Frontal cortex (tissue), 4 donors: ENCODE measurements at places on chromosomes 1 and 21.

DNA sequence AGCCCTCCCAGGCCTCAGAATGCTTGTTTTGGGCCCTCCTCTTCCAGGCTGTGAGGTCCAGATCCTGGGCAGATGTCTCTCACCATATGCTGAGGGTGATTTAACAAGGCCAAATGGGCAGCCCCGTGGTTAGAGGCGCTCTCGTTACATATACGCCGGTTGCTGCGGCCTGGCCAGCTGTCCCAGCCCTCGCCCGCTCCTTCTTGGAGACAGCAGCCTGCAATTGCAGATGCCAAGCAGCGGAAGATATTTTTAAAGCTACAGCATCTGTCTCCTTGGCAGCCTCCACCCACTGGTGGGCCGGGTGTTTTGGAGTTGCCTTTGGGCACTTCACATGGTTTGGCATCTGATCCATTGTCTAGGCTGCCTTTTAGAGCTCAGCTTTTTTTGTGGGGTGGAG is 178.8 kb upstream of the NFIA start:
- no peak for DNase-seq

DNA sequence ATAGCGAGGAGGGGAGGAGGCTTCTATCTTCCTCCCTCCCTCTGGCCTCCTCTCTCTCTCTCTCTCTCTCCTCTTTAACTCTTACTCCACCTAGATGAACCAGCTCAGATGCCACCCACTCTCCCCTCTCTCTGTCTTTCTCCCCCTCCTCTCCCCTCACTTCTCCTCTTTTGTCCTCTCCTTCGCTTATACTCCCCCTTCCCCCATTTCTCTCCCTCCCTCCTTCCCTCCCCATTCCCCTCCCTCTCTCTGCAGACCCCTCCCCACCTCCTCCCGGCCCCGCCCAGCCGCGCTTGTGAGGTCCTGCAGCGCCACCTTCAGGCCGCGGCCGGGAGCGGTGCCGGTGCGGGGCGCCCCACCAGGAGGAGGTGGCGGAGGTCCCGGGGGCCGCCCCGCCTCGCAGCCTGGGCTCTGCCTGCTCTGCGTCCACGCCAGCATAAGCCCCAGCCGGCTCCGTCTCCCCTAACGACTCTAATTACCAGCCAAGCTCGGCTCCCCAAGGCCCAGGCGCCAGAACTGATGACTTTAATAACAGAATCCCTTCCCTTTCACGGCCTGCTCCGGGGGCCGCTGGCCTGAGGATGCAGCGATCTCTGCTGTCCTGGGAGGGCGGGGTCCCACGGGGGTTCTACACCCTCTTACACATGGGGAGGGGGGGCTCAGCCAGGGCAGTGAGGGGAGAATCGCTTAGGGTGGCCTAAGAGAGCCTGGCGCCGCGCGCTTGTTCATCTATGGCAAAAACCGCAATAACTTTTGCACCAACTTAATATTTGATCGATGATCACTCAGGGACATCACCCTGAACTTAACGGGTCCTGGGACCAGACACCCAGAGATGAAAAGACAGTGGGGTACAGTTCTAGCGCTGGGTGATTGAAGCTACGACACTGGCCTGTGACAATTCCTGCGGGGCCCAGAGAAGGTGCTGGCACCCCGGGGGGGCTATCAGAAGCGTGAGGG is 637.3 kb downstream of the MATN1 start:
- peak; percentile 41 for DNase-seq

GRCh38 chr1:25245393-25245792 is 1.9 kb downstream of the RSRP1 start:
- DNase-seq: no peak

- DNase-seq: peak; percentile 58
Observed at GRCh38 chr1:1889847-1890505, 911 bp downstream of the GNB1 start.

DNA sequence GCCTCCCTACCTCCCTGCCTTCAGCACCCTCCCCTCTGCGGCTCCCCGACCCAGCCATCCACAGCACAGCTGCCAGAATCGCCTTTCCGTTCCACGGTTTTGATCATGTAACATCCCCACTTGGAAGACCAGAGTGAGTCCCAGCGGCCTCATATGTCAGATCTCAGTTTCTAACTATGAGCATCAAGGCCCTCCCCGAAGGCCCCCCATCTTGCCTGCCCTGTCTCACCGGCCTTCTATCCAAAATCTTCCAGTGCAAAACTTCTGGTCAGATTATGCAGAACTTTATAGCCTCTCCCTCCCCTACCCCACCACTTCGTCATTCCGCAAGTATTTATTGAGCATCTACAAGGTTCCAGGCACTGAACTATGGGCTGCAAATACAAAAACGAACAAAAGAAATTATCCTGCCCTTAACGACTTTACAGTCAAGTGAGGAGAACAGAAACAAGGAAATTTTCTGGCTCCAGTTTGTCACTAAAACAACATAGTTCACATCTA is 20.3 kb upstream of the LMX1A start:
- no peak for DNase-seq

GRCh38 chr1:93177991-93178390 is 2.2 kb downstream of the TMED5 start:
- no peak for DNase-seq

DNA sequence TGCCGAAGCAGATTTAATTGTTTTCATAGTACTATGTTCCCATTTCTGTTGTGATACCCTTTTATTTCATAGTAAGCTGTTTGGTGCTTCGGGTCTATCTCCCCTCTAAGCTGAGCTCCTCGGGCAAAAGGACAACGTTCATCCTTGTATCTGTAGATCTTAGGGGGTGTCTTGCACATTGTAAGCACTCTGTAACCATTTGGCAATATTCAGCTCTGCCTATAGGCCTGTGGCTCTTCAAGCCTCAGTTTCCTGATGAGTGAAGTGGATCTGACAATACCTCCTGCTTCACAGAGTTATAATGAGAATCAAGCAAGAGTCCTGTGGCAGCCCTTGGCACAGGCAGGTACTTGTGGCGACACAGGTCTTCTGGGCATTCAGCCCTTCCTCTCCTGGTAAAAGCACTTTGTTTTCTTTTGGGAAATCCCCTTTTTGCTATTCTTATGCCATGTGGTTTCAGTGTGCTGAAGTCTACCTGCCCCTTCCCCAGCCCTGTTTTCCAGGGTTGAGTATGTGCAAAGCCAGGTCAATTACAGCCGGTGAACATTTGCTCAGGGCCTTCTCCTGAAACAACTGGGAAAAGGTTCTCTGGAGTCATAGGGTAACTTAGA is 8.5 kb upstream of the EXO1 start:
- no peak for DNase-seq

GRCh38 chr1:79388694-79389361 is 382.3 kb upstream of the ADGRL4 start:
- no peak for DNase-seq

DNA sequence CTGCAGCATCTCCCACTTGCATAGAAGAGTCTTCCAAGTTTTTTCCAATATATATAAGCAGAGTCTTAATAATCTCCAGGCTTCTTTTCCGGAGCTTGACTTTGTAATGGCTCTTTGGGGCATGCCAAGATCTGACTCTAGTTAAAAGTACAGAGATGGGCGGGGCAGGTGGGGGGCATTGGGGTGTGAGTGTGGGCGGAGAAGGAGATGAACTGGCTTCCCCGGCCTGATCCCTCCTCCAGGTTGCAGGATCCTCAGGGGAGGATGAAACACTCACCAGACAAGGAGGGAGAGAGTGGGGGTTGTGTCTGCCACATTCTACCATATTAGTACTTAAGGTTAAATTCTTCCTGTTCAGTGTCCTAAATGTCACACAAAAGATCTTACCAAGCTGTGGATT is 23.0 kb downstream of the S100A10 start:
- DNase-seq: no peak

DNA sequence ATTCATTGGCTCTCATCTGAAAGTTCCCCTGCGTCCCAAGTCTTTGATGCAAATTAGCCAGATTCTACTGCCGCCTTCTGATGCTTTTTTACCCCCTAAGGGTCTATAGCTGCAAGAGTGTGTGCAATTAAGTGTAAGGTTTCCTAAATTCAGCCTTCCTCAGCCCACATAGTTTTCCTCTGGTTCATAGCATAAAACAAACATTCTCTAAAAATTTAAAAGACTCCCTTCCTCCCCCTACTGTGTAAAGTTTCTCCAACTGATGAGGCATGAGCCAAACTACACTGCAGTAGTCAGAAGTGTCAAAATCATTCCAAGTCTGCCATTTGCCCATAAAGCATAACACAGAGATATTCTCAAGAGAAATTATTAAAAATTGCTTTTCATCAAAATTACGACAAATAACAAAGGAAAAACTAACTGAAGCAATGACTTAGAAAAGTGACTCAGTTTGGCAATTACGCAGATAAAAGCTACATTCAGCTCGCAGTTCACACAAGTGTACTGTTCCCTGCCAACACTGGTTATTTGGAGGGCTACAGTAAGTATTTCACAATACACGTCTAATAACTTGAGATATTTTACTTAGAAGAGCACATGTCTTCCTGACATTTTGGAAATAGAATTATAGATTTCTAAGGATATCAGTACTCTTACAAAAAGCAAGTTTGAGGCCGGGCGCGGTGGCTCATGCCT is 15.4 kb downstream of the KCNH1 start:
- no peak for DNase-seq

GRCh38 chr1:119374208-119374874 is 5.8 kb downstream of the HAO2 start:
- DNase-seq: no peak

DNA sequence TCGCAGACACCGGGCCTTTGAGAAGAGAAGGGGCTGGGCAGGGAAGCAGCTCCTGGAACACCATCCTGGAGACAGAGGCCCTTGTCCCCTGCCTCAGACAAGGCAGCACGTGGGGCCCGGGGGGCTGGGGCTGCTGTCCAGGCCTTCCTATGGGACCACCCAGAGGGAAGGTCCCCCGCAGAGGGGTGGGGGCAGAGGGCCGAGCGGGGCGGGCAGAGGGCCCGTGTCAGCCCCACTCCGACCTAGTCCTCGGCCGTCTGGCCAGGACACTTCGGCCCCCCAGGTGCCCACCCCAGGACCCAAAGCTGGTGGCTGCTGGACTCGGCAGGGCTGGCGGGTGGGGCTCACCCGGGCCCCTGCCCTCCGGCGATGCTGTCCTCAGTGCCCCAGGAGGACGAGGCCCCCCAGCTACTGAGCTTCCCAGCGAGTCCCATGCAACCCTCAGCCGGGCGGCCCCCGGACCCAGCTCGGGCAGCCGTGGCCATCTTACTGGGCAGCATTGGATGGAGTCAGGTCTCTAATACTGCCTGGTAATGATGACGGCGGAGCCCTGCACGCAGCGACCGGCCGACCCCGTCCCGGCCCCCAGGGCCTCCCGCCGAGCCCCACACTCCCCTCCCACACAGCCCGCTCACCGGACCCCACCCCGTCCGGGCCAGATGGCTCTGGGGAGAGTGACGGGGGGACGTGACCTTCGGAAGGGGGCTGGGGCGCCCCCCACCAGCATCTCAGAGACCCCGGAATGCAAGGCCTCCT is 6.9 kb upstream of the TTLL10 start:
- no peak for DNase-seq

DNA sequence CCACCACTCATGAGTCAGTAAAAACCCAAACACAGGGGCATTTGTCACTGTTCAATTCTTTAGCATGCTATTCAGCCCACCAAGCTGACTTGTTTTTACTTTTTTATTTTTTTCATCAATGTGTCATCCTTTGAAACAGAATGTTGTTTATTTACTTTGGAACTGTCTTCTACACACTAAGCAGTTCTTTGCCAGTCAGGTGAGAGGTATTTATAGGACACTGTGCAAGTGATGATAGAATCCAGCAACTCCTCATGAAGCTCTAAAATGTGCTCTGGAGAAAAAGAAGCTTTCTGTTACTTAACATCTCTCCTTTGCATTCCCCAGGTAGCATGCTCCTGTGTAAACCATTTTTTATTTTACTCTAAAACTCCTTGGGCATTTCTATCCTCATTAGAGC is 582.0 kb upstream of the TMPRSS15 start:
- no peak for DNase-seq

DNA sequence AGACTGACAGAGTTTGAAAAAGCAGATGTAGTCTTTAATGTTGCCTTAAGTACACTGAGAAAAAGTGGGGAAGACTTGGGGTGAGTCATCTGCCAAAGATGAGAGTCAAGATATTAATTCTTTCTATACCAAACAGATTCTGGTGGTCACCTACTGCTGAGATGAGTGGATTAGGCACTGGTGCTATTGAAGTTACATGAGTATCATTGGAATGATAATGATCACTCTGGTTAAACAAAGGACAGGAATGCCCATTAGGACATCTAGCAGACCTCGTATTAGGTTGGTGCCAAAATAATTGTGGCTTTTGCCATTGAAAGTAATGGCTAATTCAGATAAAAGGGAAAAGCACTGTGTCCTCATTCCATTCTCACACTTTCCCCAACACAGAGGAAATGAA is 1588.9 kb downstream of the KCNT2 start:
- no peak for DNase-seq

DNA sequence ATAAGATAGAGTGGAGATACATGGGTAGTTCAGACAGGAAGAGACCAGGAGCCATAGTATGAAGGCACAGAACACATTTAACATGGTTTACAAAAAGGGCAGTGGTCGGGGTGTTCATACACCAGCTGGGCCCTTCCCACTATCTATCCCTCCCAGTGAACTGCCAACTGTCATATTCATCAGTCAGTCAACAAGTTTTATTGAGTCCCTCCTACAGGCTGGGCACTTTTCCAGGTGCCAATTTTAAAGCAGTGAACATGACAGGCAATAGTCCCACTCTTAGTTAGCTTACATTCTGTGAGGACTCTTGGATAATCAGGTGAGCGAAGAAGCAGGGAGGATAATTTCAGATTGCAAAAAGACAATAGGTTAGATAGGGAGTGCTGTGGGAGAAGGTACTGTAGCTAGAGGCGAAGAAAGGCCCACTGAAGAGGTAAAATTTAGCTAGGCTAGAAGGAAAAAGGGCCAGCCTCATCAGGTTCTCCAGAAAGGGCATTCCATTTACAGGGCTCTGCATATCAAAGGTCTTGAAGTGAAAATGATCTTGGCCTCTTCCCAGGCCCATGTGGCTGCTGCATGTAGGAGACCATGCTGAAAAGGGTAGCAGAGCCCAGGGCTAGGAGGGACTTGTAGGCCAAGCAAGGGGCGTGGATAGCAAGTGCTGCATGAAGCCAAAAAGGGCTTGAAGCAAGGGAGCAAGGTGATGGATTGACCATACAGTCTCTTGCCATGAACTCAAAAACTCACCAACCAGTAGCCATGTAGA is 274.7 kb upstream of the SNX7 start:
- no peak for DNase-seq

DNA sequence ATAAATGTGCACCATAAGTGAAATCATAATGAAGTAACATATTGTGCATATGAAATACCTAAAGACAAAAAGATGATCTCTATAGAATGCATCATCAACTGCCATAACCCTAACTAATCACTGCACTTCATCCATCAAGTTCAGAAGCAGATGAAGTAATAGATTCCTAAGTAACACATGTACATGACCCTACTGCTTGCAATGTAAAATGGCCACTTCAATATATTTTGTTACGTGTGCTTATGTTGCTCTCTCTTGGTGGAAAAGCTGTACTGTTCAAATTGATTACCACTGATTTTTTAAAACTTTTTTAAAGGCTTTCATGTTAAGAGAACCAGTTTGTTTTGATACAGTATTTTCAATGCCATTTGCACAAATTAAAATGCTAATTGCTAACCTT is 141.8 kb downstream of the TTLL7 start:
- peak; percentile 24 for DNase-seq
